ENCODE measurements at places on chromosomes 6 and 20. TPM values are rescaled to one million over a fixed set of nuclear protein-coding genes. Genes with fewer than 3 reads are reported as not detected.

The BICRAL gene
- total RNA-seq = 19.9 TPM

DNA sequence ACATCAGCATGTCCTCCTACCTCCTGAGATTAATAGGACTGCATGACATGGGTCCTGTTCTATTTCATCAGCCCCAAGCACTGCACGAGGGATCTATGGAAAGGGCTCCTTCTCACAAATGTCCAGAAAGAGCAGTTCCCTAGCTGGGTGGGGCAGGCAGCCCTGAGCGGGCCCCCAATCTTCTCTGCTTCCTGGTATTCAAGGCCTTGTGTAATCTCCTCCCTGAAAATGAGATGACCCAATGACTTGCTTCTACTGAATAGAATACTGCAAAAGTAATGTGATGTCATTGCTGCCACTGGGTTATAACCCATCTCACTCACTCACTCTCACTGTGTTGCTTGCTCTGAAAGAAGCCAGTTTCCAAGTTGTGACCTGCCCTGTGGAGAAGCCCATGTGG, 126.4 kb downstream of the OPRM1 start:
- H3K4me1 ChIP-seq = peaks cover 15% of the 10 kb centered on the region
- H3K36me3 ChIP-seq = peaks cover 3% of the 10 kb centered on the region
- peak overlapping the region; percentile 59 for H3K27ac ChIP-seq
- H3K27me3 ChIP-seq = no peaks in the 10 kb centered on the region
- H3K4me3 ChIP-seq = no peak overlapping the region
- DNase-seq = no peak

GRCh38 chr6:127484212-127484863, 25.1 kb upstream of the KIAA0408 start:
- no peaks in the 10 kb centered on the region for H3K27me3 ChIP-seq
- H3K4me1 ChIP-seq = no peaks in the 10 kb centered on the region
- no peak overlapping the region for H3K27ac ChIP-seq
- no peaks in the 10 kb centered on the region for H3K36me3 ChIP-seq
- H3K4me3 ChIP-seq = no peak overlapping the region

DNA sequence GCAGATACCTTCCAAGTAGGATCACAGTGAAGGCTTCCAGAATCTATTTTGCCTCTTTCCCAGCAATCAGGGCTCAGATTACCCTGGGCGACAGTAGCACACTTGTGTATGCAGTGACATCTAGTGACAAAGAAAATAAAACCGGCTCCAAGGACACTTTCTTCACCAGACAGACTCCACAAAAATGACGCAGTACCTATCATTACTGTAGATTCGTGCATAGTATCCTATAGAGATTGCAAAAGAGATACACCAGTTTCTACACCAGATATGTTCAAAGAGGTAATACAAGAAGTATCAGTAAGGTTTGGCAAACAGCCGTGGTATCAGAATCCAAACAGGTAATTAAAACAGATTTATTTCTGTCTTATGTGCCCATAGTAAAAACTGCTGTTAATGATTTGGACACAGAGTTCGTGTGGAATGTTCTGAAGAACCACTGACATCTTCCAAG, 600.4 kb upstream of the JAG1 start:
- no peaks in the 10 kb centered on the region for H3K27me3 ChIP-seq
- DNase-seq = peak; percentile 49
- no peak overlapping the region for H3K27ac ChIP-seq

- DNase-seq = peak; percentile 45
- no peaks in the 10 kb centered on the region for H3K4me1 ChIP-seq
- H3K27ac ChIP-seq = no peak overlapping the region
These were observed 61.9 kb upstream of the CITED2 start for GRCh38 chr6:139436200-139436956.

DNA sequence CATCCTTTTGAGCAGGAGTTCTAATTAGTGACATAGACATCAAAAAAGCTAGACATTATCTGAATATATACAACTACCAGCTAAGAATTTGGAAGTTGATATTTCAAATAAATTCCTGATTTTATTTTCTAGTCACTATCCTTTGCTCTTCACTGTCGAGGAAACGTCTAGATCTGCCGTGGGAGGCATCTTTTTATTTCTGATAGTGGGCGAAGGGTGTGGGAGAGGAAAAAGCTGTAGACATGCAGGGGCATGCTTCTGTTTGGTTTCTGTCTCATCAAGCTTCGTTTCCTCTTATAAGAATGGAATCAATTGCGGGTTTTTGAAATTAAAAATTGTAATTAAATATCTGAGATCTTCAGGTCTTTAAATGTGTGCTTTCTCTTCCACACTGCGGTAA, 16.2 kb upstream of the C6orf118 start:
- no peak overlapping the region for H3K27ac ChIP-seq
- no peaks in the 10 kb centered on the region for H3K4me1 ChIP-seq
- H3K4me3 ChIP-seq = no peak overlapping the region
- no peaks in the 10 kb centered on the region for H3K36me3 ChIP-seq
- H3K27me3 ChIP-seq = no peaks in the 10 kb centered on the region

All from thyroid gland (tissue), 4 donors.